ENCODE measurements at places on chromosomes 12 and 14.

DNA sequence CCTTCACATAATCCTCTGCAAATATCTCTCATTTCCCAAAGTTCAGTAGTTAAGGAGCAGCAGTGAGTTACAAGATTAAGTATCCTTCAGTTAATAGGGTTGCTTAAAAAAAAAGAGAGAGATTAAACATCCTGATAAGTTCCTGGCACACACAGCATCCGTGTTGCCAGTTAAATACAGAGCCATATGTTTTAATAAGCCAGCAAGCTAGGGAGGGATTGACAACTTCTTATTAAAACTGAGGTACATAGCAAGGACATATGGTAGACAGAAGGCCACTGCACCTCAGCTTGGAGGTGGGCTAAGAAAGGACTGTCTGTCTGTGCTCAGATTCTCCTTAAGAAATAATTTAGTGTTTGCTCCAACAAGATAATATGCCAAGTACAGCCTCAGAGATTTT is 9.6 kb upstream of the TMEM30B start:
- no peak for DNase-seq

DNA sequence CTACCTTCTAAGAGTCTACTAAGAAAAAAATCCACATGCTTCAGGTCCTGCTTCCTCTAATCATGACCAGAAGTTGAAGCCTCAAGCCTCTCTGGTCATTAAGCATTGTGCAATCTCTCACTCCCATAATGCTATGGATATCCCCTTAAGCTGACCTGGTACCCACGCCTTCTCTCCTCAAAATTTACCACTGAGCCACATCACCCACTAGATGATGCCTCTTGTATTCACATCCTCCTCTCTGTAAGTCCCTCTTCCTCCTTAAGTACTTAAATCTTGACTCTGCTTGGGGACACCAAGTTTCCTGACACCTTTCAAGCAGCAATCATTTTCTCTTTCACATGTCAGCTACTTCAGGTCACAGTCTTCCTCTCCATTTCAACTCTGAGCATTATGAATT is 9.8 kb downstream of the GALNT4 start:
- DNase-seq, result no peak

- peak; percentile 63 for DNase-seq
Measured at GRCh38 chr12:62435303-62436163, 31.1 kb upstream of the MON2 start.

- peak; percentile 80 for DNase-seq
Measured at GRCh38 chr12:28569698-28570411, 379.6 kb downstream of the CCDC91 start.

GRCh38 chr12:62900686-62901272 is 34.2 kb downstream of the PPM1H start:
- DNase-seq, result no peak

GRCh38 chr12:118830296-118830695 is 151.0 kb upstream of the SRRM4 start:
- DNase-seq, result no peak

DNA sequence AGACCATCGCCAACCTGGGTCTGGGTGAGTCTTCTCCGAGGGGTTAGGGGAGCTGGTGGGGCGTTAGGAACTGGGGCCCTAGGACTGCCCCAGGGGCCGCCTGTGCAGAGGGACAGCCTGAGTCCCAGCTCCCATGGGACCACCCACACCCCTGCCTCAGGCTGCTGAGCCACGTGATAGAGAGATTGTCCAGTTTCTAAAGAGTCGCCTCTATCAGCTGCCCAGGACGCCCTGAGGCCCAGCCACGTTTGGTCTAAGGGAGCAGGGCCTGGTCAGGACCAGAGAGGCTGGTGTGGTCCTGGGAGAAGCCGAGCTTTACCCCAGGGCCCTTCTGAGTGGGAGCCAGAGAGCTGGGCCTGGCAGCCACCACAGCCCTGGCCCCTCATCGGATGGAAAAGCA is 107.1 kb downstream of the LGMN start:
- DNase-seq, result no peak

GRCh38 chr14:89221109-89221810 is 195.8 kb downstream of the FOXN3 start:
- DNase-seq, result peak; percentile 84

Measured in IMR-90 (cell line).